Right cardiac atrium (tissue), 5 donors: ENCODE measurements at places on chromosomes 2 and 18.

DNA sequence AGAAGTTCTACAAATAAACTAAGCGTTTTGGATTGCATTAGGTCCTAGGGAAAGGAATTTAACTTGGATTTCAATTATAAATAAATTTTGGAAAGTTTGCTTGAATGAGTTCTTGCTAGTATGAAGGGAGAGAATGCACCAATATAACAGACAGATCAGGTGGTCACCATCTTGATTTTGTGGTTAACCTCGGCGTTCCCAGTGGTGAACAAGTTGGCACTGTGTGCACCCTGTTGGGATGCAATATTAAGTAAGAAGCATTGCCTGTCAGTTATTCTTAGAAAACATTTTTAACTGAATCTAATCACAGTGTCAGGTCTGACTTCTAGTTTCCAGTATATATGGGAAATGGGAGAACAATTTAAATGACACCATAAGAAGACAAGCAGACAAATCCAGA is 673.4 kb downstream of the SLC4A3 start:
- no peak for DNase-seq

- DNase-seq = no peak
Observed at GRCh38 chr2:231360401-231360800, 35.1 kb upstream of the B3GNT7 start.

- no peak for DNase-seq
Observed at GRCh38 chr18:58263055-58263957, 219.3 kb downstream of the NEDD4L start.

- DNase-seq = no peak
Observed at GRCh38 chr2:162184359-162184758, 32.3 kb upstream of the GCG start.

- no peak for DNase-seq
Observed at GRCh38 chr2:228039752-228040534, 141.5 kb downstream of the SPHKAP start.

DNA sequence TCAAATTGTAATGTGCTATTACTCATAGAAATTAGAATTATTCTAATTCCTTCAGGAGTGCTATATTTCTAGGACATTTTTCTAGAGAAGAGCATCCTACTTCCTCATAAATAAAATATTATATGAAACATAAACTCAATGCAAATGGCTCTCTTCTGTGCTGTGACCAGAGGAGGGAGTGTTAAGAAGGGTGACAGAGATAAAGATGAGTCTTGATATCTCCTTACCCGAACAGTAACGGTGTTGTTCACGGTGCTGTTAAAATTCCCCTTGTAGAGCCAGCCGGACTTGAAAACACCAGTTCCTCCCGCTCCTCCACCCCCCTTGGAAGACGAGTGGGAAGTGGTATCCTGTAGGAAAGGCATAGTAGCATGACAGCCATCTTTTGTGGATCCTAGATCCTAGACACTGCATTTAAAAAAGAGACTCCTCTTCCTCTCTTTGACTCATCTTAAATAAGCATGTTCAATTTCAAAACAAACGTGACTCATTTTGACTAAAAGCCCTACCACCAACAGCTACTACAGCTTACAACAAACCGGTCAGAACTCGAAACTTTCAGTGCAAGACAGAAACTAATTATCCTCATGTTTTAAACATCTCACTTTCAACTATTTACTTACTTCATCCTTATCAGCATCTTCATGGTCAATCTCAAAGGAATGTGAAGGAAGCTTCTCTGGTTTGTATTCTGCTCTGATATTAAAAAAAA is 156.3 kb downstream of the DOCK10 start:
- no peak for DNase-seq

DNA sequence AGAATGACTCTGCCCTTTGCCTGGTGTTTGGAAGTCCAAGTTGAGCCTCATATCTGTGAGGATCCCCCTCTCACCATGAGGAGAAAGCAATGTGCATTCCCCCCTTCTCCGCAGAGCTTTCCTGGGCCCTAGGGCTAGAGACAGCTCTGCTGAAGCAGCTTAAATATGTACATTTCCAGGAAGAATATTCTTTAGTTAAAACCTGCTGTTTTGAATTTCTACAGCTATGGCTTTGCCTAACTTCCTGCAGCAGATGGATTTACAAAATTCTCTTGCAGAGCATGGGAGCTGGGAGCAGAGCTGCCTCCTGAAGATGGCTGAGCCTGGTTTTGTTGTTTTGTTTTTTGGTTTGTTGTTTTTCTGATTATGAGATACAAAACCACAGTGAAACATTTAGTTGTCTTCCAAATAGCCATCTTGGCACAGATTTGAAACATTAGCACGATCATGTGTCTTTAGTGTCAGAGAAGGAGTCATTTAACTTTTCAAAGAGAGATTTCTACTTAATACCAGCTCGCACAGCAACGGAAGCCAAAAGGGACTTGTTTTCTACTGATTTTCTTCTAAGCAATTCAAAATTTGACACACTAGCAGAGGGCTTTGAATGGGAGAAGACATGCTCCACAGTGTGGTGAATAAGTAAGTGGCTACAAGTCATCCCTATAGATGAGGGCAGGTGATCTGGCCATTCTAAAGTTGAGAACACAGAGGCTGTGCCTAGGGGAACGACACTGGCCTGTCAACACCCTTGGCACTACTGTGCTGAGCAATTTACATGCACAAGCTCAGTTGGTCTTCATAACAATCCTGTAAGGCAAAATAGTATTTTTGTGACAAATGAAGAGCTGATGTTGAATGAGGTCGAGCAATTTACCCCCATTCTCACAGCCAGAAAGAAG is 222.6 kb downstream of the MREG start:
- DNase-seq = no peak

DNA sequence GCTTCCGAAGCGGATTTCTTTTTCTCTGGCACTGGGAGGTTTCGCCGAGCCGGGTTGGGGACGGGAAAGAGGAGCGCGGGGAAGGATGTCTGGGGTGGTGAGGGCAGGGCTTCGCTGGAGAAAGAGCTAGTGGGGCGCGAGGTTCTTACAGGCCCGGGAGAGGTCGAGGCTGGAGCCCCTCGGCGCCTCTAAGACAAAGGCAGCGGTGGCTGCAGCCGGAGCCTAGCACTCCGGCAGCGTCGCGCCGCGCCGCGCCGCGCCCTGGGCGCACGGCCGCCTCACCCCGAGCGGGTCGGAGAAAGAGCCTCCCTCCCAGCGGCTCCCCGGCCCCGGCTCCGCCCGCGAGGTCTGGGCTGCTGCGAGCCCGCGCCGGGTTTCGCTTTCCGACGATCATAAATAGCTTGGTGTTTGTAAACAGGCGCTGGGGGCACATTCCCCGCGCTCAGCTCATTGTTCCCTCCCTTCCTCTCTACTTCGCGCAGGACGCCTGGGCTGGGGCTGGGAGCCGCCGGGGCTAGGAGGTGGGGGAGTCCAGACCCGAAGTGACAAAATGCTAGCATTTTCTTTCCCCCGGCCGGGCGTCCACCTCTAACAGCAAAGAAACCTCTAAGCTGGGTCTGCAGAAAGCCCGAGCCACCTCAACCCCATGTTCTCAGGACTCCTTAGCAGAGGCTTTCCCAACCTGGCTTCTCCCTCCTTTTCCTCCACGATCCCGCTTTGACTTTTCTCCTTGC is 813 bp upstream of the MEIS1 start:
- peak; percentile 79 for DNase-seq

GRCh38 chr18:35580701-35581539 is 620 bp upstream of the GALNT1 start:
- peak; percentile 85 for DNase-seq

DNA sequence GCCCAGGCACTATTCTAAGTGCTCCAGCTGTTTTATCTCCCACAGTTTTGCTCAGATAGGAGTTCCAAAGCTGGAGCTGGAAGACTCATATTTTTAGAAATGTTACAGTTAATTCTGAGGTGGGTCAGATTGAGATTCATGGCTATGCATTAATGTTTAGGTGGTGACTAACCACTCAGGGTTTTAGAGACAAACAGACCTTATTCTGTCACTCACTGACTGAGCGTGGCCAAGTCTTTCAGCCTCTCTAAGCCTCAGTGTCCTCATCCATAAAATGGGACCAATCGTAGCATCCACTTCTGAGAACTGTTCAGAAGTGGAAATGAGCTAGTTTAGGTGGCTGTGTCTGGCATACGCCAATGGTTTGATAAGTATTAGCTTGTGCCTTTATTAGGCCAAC is 4.3 kb upstream of the CASP8 start:
- DNase-seq = no peak

DNA sequence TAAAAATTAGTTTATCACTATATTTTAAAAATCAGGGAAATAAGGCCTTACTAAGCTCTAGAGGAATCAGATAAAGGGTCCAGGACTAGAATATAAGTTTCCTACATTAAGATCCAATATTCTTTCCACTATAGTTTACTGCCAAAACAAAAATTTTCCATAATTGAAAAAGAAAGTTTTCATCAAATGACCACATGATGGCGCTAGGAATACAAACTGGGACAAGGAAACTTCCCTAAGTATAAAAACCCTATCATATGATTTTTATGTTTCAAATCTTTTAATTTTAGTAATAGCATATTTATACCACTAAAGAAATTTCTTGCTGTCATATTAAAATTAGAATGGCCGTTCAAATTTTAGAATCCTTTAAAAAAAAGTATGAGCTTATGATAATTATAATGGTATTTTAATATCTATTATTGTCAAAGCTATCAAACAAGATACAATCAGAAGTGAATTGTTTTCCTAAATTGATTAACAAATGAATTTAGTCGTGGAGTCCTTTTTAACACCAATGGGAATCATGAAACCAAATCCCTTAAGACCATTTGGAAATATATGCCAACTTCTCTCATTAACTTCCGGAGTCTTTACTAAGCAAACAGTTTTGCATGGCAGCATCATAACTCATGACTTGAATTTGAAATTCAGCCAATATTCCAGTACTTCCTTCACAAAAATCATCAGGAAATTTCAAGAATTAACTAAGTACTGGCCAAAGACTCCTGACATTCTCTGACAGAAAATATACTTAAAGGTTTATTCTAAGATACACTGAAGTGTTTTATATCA is 70.3 kb downstream of the SCN1A start:
- no peak for DNase-seq

- no peak for DNase-seq
Observed at GRCh38 chr18:32893915-32894314, 121.1 kb upstream of the KLHL14 start.
